ENCODE measurements at places on chromosomes 16 and 17.
A peak's percentile ranks its signal among the peaks of the same experiment; 100 is the strongest.

GRCh38 chr17:40499551-40500189 lies 1.8 kb downstream of the TNS4 start:
- peak; percentile 51 for DNase-seq

- peak; percentile 92 for DNase-seq
These were observed 35.2 kb downstream of the ZNF750 start for GRCh38 chr17:82804442-82805191.

DNA sequence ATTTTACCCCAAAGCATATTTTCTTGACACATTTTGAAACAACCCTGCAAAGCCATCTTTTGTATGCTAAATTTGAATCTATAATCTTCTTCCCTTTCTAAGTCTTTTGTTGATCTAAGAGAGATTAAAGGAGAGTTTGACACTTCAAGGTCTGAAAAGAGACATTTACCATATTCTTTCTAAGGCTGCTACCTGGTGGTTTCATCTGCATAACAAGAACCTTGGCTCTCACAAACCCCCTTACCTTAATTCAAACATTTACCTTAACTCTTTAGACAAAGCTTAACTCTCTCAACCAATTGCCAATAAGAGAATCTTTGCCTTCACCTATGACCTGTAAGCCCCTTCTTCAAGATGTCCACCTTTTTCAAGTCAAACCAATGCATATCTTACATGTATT lies 1143.6 kb downstream of the CDH11 start:
- no peak for DNase-seq

- DNase-seq = no peak
These were observed 15.5 kb upstream of the NATD1 start for GRCh38 chr17:21268596-21269188.

GRCh38 chr16:85401917-85402766 lies 211.0 kb upstream of the GSE1 start:
- DNase-seq = no peak

DNA sequence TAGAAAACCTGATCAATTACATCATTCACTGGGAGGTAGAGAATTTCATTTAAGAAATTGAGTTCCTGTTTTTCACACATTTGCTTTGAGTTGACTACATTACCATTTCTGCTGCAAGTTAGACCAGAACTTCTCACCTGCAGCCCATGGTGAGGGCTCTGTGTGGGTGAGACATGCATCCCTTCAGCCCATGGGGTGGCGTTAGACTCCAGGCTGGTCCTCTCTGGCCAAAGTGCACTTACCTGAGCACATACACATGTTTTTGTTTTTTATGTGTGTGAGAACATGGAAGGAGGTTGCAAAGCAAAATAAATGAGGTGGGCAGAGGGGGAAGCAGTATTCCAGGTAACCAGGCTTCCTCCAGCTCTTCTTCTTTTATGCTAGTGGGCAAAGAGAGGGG lies 470.2 kb downstream of the PMP22 start:
- DNase-seq = no peak

Data from muscle of arm (tissue), 14 donors.